WTC11 (cell line): ENCODE measurements at places on chromosomes 3 and 15.

GRCh38 chr15:63792584-63792983 lies 41.2 kb downstream of the HERC1 start:
- H3K27me3 ChIP-seq, result no peaks in the 10 kb centered on the region
- no peak for DNase-seq
- no peak overlapping the region for H3K4me3 ChIP-seq
- peaks cover 18% of the 10 kb centered on the region for H3K36me3 ChIP-seq
- peaks cover 25% of the 10 kb centered on the region for H3K4me1 ChIP-seq

- H3K4me1 ChIP-seq, result peaks cover 10% of the 10 kb centered on the region
- H3K4me3 ChIP-seq, result no peak overlapping the region
- H3K27me3 ChIP-seq, result no peaks in the 10 kb centered on the region
- DNase-seq, result no peak
- peaks cover 18% of the 10 kb centered on the region for H3K36me3 ChIP-seq
- no peak overlapping the region; the same call in 1 of the 2 replicates for H3K27ac ChIP-seq
Observed at GRCh38 chr3:144692488-144692887, 720.9 kb downstream of the DIPK2A start.

DNA sequence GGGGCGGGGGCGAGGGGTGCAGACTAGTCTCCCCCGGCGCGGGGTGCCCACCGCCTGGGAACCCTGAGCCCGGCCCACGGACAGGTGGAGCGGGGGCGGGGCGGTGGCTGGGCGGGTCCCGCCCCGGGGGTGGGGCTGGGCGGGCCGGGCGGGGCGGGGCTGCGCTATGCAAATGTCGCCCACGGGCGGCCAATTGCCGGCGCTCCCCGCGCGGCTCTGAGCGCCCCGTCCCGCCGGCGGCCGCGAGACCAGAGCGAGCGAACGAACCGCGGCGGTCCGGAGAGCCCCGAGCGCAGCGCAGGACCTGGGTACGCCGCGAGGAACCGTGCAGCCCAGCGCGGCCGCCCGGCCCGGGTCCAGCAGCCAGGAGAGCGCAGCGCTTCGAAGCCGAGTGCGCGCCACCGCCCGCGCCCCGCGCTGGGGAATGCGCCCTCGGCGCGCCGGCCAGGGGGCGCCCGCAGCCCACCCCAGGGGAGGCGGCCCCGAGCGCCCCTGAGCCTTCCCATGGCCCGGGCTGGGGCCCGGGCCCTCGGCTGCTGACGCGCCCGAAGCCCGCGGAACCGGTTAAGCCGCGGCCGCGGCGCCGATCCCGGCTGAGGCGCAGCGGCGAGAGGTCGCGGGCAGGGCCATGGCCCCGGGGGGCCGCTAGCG lies at the start of gene SEMA3F:
Gene SEMA3F, plus strand, starts transcription at position 485 of the 651 bp plus-strand sequence. CDS start 4,299 bp downstream, outside the sequence.
- DNase-seq, result peak; percentile 67
- H3K27ac ChIP-seq, result peak within 1 kb of the TSS; percentile 84; the same call in 1 of the 2 replicates
- peak within 1 kb of the TSS; percentile 95 for H3K4me3 ChIP-seq
- peaks cover 71% of the 10 kb centered on the region for H3K4me1 ChIP-seq

GRCh38 chr15:29962407-29962806 lies 120.3 kb upstream of the GOLGA8J start:
- H3K4me3 ChIP-seq, result no peak overlapping the region
- DNase-seq, result no peak
- peaks cover 9% of the 10 kb centered on the region for H3K4me1 ChIP-seq
- peak overlapping the region; percentile 28 for H3K27ac ChIP-seq

GRCh38 chr3:117263745-117264144 lies 554.2 kb downstream of the TUSC7 start:
- 0 out of 2 replicates have a peak, but pooled peaks cover 2% of the 10 kb centered on the region for H3K4me1 ChIP-seq
- H3K27ac ChIP-seq, result no peak overlapping the region
- no peaks in the 10 kb centered on the region for H3K36me3 ChIP-seq
- DNase-seq, result no peak
- no peaks in the 10 kb centered on the region for H3K27me3 ChIP-seq

GRCh38 chr15:57061281-57061680 lies 142.8 kb downstream of the TCF12 start:
- peaks cover 36% of the 10 kb centered on the region for H3K4me1 ChIP-seq
- DNase-seq, result no peak
- H3K36me3 ChIP-seq, result no peaks in the 10 kb centered on the region
- H3K4me3 ChIP-seq, result no peak overlapping the region
- H3K27ac ChIP-seq, result no peak overlapping the region
- no peaks in the 10 kb centered on the region for H3K27me3 ChIP-seq

- H3K27me3 ChIP-seq, result no peaks in the 10 kb centered on the region
- H3K36me3 ChIP-seq, result no peaks in the 10 kb centered on the region
- peaks cover 6% of the 10 kb centered on the region for H3K4me1 ChIP-seq
- H3K27ac ChIP-seq, result no peak overlapping the region
Observed at GRCh38 chr3:14918356-14918860, 29.0 kb upstream of the NR2C2 start.

- no peaks in the 10 kb centered on the region for H3K27me3 ChIP-seq
- H3K4me3 ChIP-seq, result no peak overlapping the region
- H3K36me3 ChIP-seq, result no peaks in the 10 kb centered on the region
- DNase-seq, result no peak
- H3K27ac ChIP-seq, result no peak overlapping the region
- H3K4me1 ChIP-seq, result peaks cover 9% of the 10 kb centered on the region
Observed at GRCh38 chr3:13088028-13089006, 15.1 kb upstream of the IQSEC1 start.

GRCh38 chr15:74869726-74870407 lies 3.3 kb downstream of the SCAMP2 start:
- H3K4me1 ChIP-seq, result peaks cover 34% of the 10 kb centered on the region
- H3K27me3 ChIP-seq, result no peaks in the 10 kb centered on the region
- H3K27ac ChIP-seq, result peak overlapping the region; percentile 85

- H3K4me1 ChIP-seq, result 0 out of 2 replicates have a peak, but pooled peaks cover 3% of the 10 kb centered on the region
- H3K27me3 ChIP-seq, result no peaks in the 10 kb centered on the region
- H3K4me3 ChIP-seq, result no peak overlapping the region
- DNase-seq, result no peak
- H3K27ac ChIP-seq, result no peak overlapping the region
Observed at GRCh38 chr3:143363949-143364348, 244.4 kb downstream of the CHST2 start.

DNA sequence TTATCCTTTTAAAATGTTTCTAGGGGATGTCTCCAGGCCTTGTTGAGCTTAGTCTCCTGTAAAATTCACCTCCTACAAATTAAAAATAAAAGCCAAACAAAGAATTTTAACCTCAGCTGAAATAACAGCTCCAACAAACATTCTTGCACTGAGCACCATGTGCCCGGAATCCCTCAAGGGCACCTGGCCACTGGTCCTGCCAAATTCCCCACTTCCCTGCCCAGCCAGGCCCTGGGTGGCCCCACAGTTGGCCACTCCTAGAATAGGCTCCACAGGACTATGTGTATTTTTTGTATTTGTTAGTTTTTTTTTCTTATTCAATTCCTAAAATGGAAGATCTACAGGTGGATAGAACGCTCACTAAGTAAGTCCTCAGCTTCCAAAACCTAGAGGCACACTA lies 33.1 kb upstream of the PLA2G4E start:
- no peak for DNase-seq
- no peaks in the 10 kb centered on the region for H3K36me3 ChIP-seq
- H3K27ac ChIP-seq, result no peak overlapping the region
- H3K4me1 ChIP-seq, result peaks cover 16% of the 10 kb centered on the region
- H3K4me3 ChIP-seq, result no peak overlapping the region

GRCh38 chr15:43514241-43515057 lies 3.0 kb upstream of the MAP1A start:
- no peak overlapping the region for H3K27ac ChIP-seq
- no peaks in the 10 kb centered on the region for H3K36me3 ChIP-seq
- peak; percentile 39 for DNase-seq
- H3K4me1 ChIP-seq, result peaks cover 52% of the 10 kb centered on the region
- H3K27me3 ChIP-seq, result peaks cover 68% of the 10 kb centered on the region
- no peak overlapping the region for H3K4me3 ChIP-seq

DNA sequence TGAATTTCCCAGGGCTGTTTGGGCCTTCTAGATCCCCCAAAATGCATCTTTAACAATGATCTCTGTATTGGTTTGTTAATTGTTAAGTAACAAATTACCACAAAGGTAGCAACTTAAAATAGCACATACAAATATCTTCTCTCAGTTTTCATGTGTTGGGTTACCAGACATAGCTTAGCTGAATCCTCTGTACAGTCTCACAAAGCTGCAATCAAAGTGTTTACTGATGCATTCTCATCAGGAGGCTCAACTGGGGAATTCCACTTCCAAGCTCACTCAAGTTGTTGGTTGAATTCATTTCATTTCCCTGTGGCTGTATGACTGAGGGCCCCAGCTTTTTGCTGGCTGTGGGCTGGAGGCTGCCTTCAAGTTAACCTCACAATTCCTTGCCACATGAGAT lies 297.6 kb downstream of the RPLP1 start:
- no peak overlapping the region for H3K27ac ChIP-seq
- H3K36me3 ChIP-seq, result peaks cover 12% of the 10 kb centered on the region
- DNase-seq, result no peak
- no peak overlapping the region for H3K4me3 ChIP-seq
- H3K4me1 ChIP-seq, result peaks cover 14% of the 10 kb centered on the region
- no peaks in the 10 kb centered on the region; the same call in 1 of the 2 replicates for H3K27me3 ChIP-seq

DNA sequence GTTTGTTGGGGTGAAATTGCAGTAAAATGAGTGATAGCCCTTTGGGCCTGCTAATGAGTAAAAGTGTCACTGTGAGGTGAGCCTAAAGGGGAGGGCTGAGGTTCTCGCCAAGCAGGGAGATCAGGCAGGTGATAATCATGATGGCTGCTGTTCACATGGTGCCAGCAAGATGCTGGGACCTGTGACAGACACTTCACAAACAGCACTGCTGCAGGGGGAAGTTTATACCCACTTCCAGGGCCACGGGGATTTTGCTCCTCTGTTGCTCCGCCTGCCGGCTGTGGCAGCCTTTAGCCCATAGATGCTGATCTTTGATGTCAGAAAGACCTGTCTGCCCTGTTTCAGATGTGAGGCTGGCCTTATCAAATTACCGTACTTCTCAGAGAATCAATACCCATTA lies 96.7 kb downstream of the SV2B start:
- H3K4me1 ChIP-seq, result peaks cover 3% of the 10 kb centered on the region; the same call in 1 of the 2 replicates
- no peaks in the 10 kb centered on the region for H3K36me3 ChIP-seq
- no peaks in the 10 kb centered on the region for H3K27me3 ChIP-seq

GRCh38 chr3:146308222-146308621 lies 57.3 kb upstream of the PLSCR4 start:
- no peak for DNase-seq
- H3K4me3 ChIP-seq, result no peak overlapping the region
- H3K4me1 ChIP-seq, result no peaks in the 10 kb centered on the region
- H3K36me3 ChIP-seq, result no peaks in the 10 kb centered on the region
- no peaks in the 10 kb centered on the region for H3K27me3 ChIP-seq

- H3K36me3 ChIP-seq, result no peaks in the 10 kb centered on the region
- DNase-seq, result no peak
- H3K27ac ChIP-seq, result no peak overlapping the region
- H3K4me3 ChIP-seq, result no peak overlapping the region
Observed at GRCh38 chr3:135148398-135149020, 353.4 kb downstream of the EPHB1 start.

DNA sequence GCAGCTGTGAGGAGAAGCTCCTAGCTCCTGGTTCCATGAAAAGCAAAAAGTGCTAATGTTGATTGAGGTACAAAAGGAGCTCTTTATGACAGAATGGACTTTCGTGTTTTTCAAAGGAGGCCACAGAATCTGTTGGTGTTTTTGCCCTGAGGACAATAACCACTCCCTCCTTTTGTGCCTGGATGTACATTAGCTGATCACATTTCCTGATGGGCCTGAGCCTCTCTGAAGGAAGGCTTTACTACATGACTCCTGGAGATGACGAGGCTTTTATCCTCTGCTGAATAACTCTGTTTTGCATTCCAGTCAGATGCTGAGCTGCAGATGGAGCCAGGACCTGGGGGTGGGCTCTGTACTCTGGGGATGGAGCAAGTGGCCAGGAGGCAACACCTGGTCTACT lies 301.9 kb downstream of the CACNA2D3 start:
- H3K27ac ChIP-seq, result no peak overlapping the region
- H3K27me3 ChIP-seq, result no peaks in the 10 kb centered on the region
- no peak overlapping the region for H3K4me3 ChIP-seq
- DNase-seq, result no peak

GRCh38 chr15:47991357-47991756 lies 129.4 kb upstream of the SLC24A5 start:
- H3K27ac ChIP-seq, result no peak overlapping the region
- no peak overlapping the region for H3K4me3 ChIP-seq
- H3K4me1 ChIP-seq, result peaks cover 8% of the 10 kb centered on the region
- H3K36me3 ChIP-seq, result no peaks in the 10 kb centered on the region

DNA sequence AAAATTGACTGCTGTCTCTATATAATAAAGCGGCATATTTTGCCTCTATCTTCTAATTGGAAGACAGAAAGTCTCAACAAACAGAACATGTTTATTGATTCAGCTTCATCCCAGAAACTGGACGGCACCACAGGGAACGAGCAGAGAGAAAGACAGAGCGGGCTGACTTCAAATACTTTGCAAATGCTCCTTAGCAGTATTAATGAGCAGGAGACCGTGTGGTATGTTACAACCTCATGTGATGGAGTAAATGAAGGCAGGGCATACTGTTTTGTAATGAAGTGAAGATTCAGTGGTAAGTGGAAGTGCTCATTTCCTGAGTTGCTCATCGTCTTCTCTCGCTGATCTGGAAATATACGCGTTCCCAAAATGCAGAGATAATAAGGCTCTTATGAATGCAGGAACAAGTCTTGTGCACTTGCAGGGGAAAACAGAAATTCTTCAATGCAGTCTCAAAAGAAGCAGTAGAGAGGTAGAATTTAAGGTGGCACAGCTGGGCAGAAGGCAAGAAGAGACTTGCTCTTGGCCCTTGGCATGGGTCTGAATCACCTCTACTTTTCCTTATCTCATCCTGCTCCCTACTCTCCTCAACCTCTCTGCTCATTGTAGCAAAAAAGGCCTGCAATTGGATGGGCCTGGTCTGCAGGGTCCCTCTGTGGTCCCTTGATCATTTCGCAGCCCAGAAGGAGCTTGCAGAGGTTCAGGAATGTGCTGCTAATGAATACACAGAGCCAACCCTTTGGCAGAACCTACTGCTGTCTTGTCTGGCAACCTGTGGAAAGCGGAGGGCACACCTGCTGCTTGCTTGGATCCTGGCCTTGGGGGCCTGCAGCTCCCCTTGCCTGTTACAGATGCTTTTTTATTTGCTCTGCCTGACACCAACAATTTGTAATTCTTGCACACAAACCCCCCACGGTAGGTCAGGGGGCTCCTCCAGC lies 604.9 kb upstream of the CFAP20DC start:
- peaks cover 3% of the 10 kb centered on the region for H3K4me1 ChIP-seq
- no peak overlapping the region for H3K27ac ChIP-seq

DNA sequence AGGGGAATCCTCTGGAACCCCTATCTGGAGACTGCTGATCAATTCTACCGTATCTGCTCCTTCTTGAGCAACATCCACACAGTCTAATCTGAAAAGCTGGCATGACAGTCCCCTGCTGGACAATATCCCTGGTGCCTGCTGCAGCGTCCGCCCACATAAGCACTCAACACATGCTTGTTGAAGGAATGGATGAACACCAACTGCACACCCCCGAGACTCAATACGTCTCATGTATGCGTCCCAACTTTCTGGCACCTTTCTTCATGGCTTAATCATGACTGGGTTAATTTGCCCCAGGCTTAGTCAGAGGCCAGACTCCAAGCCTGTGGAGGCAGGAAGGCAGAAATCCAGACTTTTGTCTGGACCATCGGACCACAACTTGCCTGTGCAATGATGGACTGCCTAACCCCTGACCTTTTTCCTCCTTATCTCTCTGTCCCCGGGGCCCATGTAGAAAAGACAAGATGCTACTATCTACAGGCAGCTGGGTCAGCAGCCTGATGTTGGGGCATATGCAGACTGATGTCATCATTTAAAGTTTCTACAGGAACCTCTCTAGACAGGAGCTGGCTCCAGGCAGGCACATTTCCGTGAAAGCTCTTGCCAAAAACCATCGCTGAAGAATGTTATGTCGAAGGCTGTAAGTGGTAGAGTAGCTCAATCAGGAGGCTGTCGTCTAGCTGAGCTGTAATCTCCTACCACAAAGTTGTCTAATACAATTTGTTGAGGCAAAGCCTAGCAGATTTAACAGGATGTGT lies 114.1 kb upstream of the TPM1 start:
- no peaks in the 10 kb centered on the region for H3K27me3 ChIP-seq
- no peak overlapping the region for H3K27ac ChIP-seq
- no peak for DNase-seq
- H3K4me1 ChIP-seq, result no peaks in the 10 kb centered on the region
- no peaks in the 10 kb centered on the region for H3K36me3 ChIP-seq
